ENCODE measurements at places on chromosomes 1 and 21.
A peak's percentile ranks its signal among the peaks of the same experiment; 100 is the strongest.

GRCh38 chr1:11862890-11863289 lies 4.1 kb upstream of the NPPB start:
- no peak for DNase-seq

DNA sequence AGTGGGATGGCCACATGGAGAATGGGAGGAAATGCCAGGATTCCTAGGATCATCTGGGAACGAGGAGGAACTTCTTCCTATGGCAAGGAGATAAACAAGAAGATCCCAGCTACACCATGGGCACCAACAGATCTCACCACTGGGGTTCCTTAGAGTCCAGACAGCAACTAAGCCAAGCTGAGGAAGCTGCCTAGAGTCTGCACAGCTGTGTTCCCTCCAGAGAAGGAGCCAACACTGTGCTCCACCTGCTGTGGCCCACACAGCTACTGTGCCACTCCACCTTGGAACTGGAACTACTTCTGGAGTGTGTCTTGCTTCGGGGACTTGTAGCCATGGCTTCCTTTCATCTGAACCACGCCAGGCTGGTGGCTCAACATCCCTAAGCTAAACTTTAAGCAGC lies 6.0 kb downstream of the IFNAR1 start:
- DNase-seq = no peak

DNA sequence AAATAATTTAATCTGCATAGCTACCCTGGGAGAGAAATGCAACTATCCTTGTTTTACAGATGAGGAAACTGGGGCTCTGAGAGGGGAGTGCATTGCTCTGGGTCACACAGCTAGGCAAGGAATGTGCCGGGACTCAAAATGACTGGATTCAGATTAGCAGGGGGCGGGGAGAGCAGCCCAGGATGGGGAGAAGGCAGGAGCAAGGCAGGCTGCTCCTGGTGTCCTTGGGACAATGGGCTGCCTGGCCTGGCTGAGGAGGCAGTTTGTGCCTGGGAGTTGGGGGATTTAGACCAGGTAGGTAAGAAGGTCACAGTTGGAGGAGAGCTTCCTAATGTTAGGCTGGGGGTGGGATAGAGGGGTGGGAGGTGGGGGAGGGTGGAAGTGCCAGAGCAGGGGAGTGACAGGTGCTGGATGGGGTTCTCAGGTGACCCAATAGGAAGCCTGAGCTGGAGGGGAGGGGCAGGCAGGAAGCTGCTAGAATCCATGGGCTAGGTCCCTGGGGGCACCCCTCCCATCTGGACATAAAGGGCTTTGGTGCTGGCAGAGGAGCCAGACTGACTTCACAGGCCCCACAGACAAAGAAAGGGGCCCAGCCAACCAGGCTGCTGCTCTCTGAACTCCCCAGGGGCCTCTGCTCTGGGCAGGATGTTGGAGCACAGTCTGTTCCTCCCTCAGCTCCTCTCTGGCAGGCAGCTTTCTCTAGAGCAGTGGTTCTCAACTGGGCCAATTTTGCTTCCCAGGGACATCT lies 29.0 kb downstream of the TRIM62 start:
- no peak for DNase-seq

DNA sequence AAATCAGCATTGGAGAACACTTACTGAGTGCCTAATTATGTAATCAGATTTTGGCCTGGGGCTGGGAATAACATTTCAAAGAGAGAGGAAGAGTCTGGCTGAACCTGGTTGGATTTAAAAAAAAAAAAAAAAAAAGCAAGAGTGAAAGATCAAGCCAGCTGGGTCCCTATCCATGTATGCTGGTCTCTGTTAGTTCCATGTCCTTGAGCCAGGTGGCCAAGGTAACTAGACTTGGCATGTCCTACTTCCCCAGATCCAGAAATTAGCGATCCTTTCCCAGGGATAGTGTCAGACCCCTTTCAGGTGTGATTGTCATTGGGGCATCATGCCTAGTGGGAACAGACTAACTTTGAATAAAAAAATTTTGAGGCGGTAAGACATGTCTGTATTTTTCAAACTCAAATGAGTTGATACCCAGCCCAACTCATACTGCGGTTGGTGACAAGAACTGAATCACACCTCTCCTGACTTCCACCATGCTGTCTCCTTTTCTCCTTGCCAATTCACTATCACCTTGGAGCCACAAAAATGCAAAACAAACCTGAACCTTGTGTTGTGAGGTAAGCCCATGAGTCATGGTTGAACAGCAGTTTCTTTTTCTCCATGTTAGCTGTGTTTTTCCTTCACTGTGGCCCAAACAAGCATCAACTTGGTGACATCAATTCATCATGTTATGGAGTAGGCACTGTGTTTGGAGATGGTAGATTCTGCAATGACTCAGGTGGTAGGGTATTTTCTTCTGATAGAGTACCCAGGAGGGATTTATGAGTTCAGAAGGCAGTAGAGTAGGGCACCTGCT lies 24.5 kb upstream of the PPP2R5A start:
- no peak for DNase-seq

GRCh38 chr1:203267347-203267846 lies 37.9 kb upstream of the BTG2 start:
- peak; percentile 36 for DNase-seq

DNA sequence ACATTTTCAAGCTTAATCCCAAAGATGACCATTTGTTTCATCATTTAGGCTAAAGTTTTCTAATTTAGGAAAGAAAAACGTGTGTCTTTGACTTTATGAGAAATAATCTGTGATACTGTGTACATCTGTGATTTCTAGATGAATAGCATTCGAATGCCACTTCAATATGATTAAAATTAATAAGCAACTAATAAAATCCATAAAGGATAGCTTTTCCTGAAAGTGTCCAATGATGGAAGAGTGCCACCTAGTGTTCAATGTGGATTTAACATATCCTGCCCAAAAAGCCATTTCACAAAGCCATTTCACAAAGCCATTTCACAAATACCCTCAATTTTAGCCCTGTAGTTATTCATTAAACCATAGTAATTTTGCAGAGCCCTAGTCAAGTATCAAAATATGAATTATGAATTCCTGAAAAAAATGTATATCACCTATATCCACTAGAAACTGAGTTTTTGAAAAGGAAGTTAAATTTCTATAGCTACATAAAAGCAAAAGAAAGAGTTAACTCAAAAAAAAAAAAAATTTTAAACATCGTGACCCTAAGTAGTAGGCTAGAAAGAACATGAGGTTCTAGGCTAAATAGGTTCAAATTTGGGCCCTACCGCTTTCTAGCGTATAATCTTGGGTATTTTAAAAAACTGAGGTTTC lies 19.1 kb downstream of the NME7 start:
- DNase-seq = no peak

GRCh38 chr1:160499631-160500030 lies 23.4 kb downstream of the SLAMF6 start:
- DNase-seq = no peak

All from stimulated activated CD8-positive, alpha-beta memory T cell treated with anti-CD3 and anti-CD28 coated beads, Interleukin-15, amount 100 ng/mL, for 4 hours (primary cell).